ENCODE measurements at places on chromosomes 2 and 18.

DNA sequence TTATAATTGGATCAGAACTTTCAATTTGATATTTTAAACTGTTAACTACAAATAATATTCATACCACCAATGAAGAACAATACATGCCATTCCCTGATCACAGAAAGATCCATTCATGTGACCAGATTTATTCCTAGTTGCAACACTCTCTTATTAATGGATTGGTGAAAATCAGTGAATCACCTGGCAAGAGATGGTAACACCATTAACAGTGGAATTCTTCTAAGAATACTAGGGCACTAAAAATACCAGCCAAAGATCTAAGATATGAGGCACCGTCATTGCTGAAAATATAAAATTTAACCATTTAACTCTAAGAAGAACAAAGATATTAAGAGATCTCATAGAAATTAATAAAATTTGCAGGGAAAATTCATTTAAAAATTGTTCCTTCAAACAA, 58.1 kb downstream of the MAP4K3 start:
- no peak for DNase-seq

DNA sequence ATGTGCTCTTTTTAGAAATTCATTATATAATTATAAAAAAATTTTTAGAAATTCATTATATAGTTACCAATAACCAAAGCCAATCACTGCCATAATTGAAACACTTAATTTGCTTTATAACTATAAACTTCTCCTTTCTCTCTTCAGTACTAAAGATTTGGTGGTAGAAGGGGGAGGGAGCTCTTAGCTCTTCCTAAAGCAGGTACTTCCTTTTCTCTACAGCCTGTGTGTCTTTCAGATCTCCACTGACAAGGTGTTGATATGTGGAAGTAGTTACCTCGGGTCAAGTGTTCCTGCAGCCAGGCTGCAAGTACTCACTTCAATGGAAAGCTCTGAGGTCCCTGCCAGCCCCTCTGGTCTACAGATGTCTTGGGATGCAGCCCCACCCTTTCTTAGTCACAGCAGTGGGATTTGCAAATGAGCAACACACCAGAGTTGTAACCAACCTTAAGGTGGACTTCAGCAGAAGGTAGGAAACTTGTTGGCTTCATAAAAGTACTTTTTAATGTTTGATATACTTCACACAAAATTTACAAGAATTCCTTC, 690.0 kb downstream of the ARHGAP15 start:
- DNase-seq = no peak

DNA sequence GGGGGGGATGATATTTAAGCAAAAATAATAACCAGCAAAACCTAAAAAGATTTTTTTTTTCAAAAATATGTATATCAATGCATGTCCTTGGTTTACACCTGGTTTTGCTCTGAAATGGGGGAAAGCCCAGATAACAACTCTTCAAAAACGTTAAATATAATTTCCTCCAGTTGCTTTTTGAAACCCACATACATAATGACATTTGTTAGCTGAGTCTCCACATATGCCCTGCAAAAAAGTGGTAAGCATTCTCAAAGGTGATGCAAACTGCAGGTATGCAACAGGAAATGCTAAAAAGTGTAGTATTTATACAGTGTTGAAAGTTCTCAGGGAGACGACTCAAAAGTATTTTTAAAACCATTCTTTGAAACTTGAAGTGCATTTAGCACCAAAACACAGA, 258.6 kb downstream of the ZEB2 start:
- DNase-seq = no peak

DNA sequence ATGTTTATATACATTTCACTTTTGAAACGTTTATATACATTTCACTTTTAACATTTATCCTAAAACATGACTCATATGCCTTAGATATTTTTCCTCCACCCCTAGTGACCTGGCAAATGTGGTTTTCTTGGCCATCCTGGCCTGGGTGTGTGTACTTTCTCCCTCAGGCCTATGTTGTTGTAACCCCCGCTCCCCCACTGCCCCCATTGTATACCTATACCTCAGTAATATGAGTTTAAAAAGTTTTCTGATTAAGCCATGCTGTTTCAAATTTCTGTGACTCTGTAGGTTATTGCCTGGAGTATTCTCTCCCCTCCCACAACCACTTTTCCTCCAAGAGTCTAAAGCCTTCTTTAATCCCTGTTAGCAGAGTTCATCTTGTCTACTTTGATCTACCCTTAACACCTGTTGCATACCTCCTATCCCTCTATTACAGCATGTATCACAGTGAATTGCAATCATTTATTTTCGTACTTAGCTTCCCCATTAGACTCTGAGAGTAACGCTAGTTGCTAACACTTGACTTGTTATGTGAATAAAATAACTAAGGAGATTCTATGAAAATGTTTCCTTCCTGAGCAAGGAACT, 67.9 kb downstream of the LCLAT1 start:
- no peak for DNase-seq

DNA sequence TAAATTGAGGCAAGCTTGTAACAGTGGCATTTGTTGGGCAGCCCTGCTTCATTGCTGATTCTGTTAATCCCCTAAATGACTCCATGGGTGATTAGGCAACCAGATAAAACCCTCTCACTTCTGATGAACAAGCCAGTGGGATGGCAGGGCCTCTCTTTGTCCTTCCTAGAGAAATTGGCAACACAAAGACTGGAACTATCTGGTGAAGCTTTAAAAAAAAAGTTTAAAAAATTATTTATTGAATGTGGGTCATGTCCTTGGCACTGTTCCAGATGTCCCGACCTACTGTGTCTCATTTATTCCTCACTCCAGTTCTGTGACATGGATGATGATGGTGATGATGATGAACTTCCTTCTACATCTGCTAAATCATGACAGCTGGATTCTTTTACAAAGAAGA, 30.8 kb downstream of the NRP2 start:
- no peak for DNase-seq

- no peak for DNase-seq
Observed at GRCh38 chr18:8303151-8303755, 306.0 kb upstream of the RAB12 start.

DNA sequence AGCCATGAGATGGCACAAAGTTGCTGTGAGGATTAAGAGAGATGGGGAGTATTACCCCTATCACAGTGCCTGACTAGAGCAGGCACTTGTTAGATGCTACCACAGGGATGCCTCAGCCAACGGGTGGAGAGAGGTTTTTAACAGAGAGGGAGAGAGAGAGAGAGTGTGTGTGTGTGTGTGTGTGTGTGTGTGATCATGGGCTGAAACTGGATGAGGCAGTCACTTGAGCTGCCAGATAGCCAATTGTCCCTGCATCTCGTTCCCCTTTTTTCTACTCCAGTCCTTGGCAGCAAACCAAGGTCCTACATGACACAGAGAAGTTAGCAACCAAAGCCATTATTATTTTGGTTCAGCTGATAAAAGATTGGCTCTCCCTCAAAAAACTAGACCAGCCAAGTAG, 3.0 kb downstream of the CD8A start:
- no peak for DNase-seq

- DNase-seq = no peak
Observed at GRCh38 chr2:104407641-104408040, 446.3 kb upstream of the POU3F3 start.

- no peak for DNase-seq
Observed at GRCh38 chr18:24553571-24554285, 93.3 kb downstream of the HRH4 start.

DNA sequence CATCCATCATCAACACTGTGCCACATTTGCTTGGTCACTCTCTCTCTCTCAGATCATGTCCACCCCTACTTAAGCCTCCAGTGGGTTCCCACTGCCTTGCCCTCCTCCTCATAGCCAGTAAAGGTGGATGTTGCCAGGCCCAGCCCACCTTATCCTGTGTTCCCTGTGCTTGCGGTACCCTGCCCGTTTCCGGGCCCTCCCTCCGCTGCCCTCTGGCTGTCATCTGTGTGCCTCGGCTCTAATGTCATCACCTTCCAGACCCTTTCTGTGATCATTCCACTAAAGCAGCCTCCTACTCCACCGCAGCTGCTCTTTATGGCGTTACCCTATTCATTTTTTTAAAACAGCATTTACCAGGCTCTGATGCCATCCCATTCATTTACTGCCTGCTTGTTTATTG, 305.7 kb upstream of the SKOR2 start:
- DNase-seq = no peak

DNA sequence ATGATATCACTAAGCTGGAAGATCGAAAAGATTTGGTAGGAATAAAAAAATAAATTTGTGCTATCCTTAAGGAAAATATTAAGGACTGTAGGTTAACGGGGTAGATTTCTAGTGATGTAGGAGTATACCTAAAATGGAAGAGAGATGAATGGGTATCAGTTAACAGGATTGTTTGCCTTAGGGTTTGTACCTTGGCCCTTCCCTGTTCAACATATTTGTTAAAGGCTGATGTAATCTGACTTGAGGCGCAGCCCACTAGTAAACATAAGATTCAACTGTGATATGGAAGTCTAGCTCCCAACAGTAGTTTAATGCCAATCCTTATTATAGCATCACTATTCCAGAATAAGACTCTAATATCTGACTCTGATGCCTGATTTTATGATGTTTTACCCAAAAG, 685.2 kb downstream of the DCC start:
- no peak for DNase-seq
